ENCODE measurements at places on chromosomes 4 and X.

DNA sequence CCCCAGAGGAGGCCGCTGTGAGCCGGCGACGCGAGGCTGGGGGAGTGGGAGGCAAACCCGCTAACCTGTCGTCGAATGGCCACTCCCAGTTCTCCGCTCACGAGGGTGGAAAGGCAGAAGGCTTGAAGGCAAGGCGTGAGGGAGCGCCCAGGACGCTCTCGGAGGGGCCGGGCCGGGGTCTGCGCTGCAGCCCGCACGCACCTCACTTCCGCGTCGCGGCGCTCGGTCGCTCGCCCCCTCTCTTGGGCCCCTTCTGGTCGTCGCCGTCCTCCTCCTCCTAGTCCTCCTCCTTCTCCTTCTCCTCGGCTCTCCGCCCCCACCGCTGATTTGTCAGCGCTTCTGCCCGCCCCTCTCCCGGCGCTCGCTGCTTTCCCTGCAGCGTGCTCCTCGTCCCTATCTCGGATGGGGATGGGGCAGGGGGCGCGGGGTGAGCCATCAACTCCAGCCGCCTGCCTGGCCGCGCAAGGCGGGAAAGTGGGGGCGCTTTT, at the start of gene SNCA:
Gene SNCA, minus strand, starts transcription at position 265 of the 488 bp plus-strand sequence. CDS start 1,494 bp downstream, outside the sequence.
- DNase-seq: no peak

DNA sequence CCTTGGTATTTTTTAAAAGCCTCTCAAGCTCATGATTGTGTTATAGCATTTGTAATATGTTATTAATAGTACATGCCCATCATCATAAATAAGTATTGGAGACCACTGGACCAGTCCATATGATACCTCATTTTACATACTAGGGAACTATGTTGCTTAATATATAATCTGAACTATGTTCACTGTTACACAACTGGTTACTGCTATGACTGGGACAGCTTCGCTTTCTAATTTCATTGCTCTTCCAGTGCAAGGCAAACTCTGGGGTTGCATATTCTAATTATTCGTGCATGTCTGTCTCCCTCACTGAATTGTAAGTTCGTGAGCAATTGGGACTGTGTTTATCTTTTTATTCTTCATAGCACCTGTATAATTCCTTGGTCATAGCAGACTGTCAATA, 330.5 kb downstream of the RAPGEF2 start:
- DNase-seq: no peak

DNA sequence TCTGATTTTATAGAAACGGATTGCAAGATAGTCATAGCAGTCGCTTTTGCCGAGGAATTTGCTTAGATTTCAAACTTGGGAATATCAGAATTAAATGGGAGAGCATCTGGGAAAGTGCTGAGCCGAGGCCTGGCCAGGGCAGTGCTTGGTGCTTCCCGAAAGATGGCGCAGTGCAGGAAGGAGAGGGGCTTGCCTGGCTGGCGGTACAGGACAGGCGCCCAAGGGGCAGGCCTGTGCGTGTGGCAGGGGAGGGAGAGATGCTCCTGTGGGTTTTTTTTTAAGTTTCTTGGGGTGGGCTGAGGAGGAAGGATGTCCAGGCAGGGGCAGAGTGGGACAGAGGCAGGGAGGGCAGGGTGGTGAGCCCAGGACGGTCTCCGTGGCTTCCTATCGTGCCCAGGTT, 241.1 kb downstream of the AFAP1 start:
- no peak for DNase-seq

- DNase-seq: no peak
These were observed 214.2 kb downstream of the ZNF674 start for GRCh38 chrX:46330981-46331380.

GRCh38 chr4:70392057-70392776, 5.5 kb upstream of the OPRPN start:
- DNase-seq: no peak

- no peak for DNase-seq
These were observed 15.2 kb upstream of the ANXA10 start for GRCh38 chr4:168076989-168077725.

DNA sequence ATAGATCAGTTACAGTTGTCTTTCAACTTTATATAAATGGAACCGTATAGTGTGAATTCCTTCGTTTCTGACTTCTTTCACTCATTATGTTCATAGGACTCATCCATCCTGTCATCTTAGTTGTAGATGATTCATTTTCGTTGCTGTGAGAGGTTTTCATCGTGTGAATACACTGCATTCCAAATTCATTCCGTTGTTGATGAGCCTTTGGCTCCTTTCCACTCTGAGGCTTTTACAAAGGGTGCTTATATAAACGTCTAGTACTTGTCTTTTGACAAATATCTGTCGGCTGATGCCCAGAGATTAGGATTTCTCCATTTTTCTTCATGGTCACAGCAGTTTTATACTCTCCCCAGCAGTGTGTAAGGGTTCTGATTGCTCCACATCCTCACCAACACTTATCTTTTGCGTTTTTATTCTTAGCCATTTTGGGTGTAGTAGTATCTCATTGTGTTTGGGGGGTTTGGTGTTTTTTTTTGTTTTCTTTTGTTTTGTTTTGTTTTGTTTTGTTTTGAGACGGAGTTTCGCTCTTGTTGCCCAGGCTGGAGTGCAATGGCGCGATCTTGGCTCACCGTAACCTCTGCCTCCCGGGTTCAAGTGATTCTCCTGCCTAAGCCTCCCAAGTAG, 48.6 kb downstream of the LRP2BP start:
- no peak for DNase-seq

DNA sequence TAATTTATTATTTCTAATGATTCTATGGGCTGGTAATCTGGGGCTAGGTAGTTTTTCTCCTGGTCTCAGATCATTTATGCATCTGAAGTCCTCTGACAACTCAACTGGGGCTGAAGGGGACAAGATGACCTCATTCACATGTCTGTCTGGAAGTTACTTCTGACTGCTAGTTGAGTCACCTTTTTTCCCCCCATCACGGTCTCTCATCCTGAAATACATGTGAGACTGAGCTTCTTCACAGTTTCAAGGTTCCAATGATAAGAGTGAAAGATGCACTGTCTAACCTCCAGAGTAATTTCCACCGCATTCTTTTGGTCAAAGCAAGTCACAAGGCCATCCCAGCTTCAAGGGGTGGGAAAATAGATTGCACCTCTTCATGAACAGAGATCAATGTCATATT, 356.7 kb upstream of the RPS6KA3 start:
- DNase-seq: no peak

- no peak for DNase-seq
These were observed 14.3 kb upstream of the AWAT1 start for GRCh38 chrX:70219938-70220764.

DNA sequence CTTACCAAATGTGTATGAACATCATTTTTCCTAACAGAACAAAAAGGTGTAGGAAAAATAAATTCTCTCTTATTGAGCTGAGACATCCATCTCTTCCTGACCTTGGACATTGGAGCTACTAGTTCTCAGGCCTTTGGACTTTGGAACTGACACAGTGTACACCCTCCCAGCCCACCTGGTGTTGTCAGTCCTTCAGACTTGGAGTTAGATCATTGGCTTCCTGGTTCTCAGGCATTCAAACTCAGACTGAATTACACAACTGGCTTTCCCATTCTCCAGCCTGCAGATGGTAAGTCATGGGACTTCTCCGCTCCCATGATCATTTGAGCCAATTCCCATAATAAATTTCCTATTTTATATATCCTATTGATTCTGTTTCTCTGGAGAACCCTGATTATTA, 84.8 kb upstream of the EDNRA start:
- no peak for DNase-seq

GRCh38 chr4:141810712-141811375, 174.5 kb downstream of the IL15 start:
- no peak for DNase-seq

GRCh38 chr4:64799751-64800150, 390.5 kb upstream of the TECRL start:
- no peak for DNase-seq

DNA sequence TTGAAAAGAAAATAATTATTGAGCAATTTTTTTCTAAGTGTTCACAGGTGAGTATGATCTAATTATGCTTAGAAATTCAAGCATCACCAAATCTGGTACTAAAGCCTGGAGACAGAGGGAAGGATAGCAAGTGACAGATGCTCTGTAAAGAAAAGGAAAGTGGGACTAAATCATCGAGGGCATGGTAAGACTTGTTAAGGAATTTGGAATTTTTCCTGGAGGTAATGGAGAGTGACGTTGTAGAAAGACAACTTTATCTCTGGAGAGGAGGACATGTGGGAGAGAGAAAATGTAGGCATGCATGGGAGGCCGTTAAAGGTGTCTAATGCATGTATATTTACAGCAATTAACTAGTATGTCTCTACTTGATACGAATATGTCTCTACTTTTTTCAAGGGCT, 333.2 kb upstream of the ATOH1 start:
- DNase-seq: no peak
